ENCODE measurements at places on chromosomes 7 and 10.

DNA sequence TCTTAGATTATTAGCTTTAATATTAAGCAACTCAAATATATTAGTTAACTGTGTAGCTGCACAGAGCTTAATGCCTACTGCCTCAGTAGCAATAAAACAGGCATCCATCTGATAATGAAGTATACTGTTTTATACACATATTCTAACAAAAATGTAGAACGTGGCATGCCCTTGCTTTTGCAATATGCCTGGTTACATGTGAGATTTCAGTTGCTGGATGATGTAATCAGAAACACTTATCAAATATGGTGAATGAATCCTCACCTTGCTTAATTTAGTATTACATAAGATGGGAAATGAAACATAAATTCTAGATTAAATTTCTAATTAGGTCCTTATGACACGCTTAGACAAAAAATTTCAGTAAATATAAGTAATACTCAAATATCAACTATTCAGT lies 8.0 kb downstream of the DNAJC1 start:
- DNase-seq = no peak

DNA sequence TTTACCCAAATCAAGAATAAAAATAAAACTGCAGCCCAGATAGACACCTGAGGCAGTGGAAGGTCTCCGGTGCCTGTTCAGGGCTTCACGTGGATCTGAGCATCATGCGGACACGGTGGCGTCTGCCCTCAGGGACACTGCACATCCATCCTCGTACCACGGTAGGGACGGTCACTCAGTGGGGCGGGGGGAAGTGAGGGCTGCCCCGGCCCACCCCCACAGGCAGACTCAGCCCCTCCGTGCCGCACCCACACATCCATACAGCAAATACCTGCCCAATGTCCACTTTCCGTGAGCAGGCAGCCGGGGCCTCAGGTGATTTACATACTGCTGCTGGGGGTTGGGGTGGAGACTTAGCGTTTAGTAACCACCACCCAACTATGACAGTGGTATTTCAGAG lies 207.8 kb downstream of the DIP2C start:
- DNase-seq = no peak

- DNase-seq = peak; percentile 10
Observed at GRCh38 chr7:119969054-119969453, 303.9 kb upstream of the KCND2 start.

GRCh38 chr7:42886129-42886528 lies 25.7 kb downstream of the C7orf25 start:
- no peak for DNase-seq

DNA sequence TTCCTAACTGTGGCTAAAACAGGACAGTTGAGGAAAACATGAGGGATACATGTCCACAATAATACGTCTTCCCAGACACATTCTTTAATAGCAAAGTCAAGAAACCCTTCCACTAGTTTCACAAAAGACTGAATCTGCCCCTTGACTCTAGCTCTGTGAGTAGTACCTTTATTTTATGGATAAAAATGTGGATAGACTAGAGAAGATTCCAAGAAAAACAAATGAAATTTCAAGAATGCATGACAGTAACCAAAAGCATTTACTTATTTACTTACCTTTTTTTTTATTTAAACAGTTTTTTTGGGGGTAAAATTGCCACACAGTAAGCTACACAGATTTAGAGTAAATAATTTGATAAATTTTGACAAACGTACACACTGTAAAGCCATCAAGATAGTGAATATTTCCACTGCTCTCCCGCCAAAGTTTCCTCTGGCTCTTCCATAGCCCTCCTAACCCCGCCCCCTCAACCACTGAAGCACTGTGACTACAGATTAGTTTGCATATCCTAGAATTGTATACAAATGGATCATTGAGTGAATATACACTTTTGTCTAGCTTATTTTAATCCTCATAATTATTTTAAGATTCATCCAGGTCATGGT lies 420.4 kb upstream of the ZMIZ1 start:
- DNase-seq = no peak

DNA sequence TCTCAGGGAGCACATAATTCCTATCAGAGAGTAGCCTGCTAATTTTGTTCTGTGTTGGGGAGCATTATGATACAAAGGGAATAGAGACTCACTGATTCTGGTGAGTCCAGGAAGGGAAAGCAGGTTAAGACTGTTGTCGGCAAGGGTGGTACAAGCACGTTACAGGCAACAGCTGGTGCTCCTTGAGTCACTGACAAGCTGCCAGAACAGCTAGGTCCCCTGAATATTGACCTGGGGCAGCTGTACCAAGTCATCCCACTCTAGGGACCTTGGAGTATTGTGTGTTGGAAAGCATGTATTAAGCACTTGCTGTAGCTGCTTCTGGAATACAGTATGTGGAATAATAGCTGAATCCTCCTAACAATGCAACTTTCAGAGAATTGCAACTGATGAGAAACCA lies 37.0 kb upstream of the GLCCI1 start:
- DNase-seq = no peak

- DNase-seq = no peak
Observed at GRCh38 chr10:35335133-35336083, 901 bp upstream of the CCNY start.

DNA sequence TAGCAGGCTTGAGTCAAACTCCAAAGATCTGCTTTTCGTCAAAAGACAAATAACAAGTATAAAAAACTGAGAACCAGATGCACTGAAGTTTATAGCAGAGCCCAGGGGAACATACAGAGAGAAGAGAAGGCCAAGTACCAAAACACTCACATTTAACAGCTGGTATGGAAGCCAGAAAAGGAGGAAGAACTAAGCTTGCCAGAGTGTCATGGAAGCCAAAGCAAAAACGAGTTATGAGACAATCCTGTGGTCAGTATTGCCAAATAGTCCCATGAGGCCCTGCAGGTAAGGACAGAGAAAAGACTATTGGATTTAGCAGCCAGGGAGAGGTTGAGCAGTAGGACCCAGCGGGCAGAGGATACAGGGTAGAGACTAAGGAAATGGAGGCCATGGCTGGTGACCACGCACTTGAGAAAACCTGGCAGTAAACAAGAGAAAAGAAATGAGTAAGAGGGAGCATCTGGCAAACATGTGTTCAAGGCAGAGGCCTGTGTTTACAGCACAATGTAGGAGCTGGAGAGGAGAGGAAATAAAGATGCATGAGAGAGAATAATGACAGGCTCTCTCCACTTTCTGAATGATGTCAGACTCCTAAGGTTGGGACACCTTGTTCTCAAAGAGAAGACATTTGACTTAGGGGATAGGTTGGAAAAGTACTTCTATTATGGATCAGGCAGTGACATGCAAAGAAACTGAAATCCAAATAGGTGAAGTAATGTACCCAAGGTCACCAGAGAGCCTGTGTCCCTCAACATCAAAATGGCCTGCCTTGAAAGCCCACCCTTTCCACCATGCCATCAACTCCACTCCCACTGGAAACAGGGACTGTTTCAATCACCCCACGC lies 9.1 kb downstream of the CREB3L2 start:
- no peak for DNase-seq

- no peak for DNase-seq
Observed at GRCh38 chr10:79392506-79393176, 45.4 kb downstream of the PPIF start.

DNA sequence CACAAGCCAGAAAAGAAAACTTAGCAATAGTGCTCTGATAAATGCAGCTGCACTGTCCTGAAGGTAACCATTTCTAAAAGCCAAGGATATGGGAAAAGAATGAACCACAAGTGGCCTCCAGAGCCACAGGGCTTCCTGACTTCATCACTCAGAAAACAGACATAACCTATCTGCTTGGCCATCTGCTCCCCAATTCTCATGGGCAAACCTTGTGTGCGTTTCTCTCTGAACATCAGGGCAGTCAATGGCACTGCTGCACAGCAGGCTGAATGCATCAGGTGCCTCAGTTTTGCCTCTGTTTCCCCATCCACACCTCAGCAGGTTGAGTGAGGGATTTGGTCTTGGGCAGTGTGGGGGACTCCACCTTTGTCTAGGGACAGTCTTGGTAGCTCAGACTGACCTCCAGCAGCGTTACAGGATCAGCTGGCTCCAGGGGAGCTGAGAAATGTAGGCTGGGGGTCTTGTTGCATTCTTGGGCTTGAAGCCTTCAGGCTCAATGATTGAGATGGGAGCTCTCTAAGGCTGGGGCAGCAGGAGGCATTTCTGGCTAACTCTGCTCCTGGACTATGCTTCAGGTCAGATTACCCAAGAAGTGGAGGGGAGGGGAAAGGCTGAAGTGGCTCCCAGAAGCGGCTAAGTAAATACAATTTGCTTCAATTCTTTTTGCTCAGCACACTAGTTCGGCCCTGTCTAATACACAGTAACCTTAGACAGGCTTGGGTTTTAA lies 23.6 kb upstream of the PDLIM1 start:
- DNase-seq = no peak

GRCh38 chr7:156465186-156465585 lies 175.4 kb upstream of the RNF32 start:
- no peak for DNase-seq

DNA sequence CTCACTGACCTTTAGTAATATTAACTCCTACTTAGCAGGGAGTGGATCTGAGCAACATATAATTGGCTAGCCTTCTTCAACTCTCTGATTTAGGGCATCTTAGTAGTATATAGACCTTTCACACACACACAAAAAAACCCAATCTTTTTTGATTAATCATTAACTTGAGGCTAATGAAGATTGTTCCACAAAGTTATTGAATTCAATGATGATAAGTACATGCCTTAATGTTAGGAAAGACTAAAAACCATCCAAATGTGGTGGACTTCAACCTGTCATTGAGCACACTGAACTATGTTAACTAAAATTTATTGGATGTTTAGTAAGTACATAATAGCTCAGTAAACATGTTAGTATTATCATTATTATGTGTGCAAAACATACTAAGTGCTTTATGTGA lies 179.4 kb upstream of the SLC25A13 start:
- no peak for DNase-seq

- DNase-seq = no peak
Observed at GRCh38 chr10:62870866-62871265, 54.7 kb upstream of the EGR2 start.

DNA sequence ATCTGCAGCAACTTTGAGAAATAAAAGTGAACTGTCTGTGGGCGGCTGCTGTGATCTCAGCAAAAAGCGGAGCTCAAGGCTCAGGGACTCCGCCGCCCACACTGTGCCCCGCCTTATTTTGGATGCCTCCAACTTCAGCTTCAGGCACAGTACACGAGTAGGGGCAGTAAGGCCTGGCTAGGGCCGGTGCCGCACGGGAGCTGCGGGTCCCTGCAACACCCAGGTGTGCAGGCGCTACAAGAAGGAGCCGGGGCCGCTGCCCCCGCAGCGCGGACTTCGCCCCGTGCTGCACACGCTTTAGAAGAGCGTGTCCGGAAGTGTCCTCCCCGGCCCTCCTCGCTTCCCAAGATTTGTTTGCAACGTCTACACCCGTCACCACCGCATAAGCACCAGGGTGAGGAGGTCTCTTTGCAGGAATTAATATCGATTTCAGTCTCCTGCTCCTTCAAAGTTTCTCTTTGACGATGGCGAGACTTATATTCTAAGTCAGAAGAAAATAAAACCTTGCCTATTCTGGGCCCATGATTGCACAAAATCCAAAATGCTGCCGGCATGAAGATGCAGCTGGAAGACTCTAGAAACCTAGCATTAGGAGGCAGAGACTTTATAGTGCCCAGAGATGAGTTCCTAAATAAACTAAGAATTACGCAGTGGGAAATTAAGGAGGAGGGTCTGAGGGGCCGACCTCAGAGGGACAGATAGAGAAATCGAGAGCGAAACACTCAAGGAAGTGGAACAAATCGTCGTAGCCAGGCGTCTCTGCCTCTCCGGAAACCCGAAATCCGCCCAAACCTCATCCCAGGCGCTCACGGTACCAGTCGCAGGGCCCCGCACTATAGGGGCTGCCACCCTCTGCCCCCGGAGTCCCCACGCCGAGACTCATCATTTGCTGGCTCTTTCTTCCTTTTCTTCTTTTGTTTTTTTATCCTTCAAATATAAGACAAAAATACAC lies 6.4 kb downstream of the VAX1 start:
- DNase-seq = no peak

DNA sequence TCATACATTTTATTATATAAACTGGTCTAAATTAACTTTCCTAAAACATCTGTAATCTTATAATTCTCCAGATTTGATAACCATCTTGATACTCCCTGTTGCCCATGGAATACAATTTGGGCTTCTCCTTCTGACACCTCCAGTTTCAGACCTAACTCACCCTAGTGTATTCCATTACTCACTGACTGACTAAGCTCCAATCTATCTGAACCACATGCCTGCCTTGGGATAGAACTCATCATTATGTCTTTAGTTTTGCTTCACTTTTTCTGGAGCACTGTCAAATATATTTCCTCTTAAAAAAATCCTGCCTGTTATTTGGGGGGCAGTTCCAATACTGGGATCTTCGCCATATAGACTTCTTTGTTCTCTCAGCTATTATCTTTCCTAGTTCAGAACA lies 4.9 kb upstream of the FOXP2 start:
- no peak for DNase-seq

GRCh38 chr10:44959247-44960087 lies at the start of gene RASSF4:
RASSF4 (plus strand) TSS chr10:44959802; CDS start chr10:44970203, 10,401 bp downstream.
- DNase-seq = peak; percentile 66

DNA sequence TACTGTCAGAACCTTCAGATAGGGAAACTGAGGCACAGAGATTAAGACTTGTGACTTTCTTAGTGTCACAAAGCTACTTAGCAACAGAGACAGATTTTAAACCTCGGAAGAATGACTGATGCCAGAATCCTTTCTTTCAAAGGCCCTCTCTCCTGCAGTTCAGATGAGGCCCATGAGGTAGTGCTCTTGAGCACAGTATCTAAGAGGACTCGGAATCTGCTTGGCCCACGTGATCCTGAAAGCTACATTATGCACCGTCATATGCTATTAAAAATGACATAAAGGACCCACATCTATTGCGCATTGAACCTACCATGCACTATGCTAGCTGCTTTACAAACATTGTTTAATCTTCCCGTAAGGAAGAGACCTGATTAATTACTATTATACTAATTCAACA lies 355.9 kb downstream of the SFMBT2 start:
- DNase-seq = no peak

- DNase-seq = no peak
Observed at GRCh38 chr10:98060079-98060478, 29.7 kb upstream of the CRTAC1 start.

GRCh38 chr7:81791568-81792518 lies 22.0 kb upstream of the HGF start:
- no peak for DNase-seq

DNA sequence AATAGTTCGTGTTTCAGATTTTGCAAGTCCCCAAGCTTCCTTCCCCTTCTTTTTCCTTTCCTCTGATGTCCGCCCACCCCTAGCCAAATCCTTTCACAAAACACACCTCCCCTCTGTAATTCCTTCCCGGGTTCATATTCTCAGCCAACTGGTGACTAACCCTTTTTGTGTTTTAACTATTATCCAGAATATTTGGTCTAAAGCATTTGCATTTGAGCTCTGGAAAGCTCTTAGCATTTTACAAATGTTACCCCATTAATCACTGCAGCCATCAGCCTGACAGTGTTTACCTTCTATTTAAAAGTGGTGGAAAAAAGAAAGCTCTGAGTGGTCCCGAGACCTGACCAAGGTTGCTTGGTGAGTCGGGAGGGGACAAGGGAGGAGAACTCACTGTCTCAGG lies 139.0 kb downstream of the CREB5 start:
- no peak for DNase-seq

GRCh38 chr10:119782981-119783664 lies 57.3 kb downstream of the INPP5F start:
- DNase-seq = no peak

- DNase-seq = no peak
Observed at GRCh38 chr7:99033765-99034164, 110.1 kb downstream of the SMURF1 start.

Data from NCI-H1105 (cell line).